ENCODE measurements at places on chromosomes 3 and 15.

- no peak for DNase-seq
Measured at GRCh38 chr3:185914911-185915629, 22.7 kb downstream of the TRA2B start.

DNA sequence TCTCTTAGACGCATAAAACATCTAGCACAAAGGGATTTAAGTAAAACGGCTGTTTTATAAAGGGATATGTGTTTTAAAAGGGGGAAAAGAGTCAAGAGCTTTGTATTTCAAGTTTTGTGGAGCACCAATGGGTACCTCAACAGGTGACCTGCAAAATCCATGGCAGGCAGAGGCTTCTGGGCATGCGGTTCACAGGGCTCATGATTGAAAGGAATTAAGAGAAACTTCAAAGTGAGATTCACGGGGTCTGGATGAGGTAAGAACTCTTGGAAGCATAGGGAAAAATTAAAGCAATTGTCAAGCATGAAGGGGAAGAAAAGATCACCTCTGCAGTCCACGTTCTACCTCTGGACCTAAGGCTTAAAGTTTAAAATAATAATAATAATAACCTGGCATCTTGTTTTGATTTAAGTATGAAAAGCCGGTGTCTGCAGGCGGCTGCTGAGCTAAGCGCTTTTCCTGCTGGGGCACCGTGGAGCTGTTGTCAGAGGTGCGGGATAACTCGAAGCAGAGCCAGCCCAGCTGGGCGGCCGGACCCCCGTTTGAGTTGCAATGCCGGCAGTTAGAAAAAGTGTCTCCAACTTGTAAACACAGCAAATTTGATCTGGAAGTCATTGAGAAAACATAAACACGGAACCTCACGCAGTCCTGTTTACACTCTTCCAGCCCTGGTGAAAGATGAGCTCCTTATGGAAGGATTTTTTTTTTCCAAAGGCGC, 40.5 kb downstream of the HES1 start:
- DNase-seq: no peak

DNA sequence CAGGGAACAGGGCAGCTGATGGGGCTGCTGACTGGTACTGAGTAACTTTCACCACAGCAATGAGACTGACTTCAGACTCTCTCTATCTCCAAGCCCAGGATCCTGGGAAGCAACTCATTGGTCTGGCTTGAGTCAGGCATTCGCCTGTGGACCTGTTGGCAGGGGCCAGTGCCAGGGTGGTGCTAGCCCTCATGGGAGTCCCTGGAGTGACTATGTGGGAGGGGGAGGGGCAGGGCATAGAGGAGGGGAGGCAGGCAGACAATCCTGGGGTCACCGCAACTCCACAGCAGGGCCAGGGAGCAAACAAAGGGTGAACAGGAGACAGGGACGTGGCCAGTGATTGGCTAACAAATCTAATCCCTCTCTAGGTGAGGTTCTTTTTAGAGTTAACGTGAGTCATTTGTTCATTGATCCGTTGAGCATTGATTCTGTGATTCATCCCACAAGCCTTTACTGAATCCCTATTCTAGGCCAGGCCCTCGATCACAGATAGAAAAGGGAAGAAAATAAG, 71.8 kb downstream of the CEMIP start:
- no peak for DNase-seq

DNA sequence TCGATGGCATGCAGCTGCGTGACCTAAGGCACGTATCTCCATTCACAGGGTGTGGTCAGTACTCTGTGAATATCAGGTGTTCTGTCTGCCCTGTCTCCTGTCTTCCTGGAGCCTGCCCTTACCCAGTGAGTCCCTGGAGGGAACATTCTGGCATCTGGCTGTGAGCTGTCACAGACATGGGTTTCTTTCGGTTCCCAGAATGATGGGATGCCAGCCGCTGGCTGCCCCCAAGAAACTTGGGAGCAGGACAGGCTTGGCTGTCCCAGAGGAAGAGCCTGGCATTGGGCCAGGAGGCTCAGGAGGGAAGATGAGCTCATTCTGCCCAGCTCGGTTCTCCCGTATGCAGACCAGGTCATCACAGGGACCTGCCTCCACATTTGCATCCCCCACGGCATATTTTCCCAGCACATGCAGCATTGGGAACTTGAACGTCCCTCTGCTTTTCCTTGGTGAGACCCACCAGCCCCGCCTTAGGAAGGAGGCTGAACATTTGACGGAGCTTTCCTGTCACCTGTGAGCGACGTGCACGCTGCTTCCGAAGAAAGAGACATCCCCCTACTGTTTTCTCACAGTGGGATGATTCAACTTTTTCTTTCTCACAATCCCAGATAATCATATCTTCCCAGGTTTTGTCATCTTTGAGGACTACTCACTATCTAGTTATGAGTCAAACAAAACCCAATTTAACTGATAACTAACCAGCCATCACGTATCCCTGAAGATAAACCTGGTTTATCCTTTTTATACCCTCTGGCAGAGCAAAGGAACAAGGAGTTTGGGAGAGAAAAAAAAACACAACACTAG, 22.0 kb upstream of the PGPEP1L start:
- DNase-seq: no peak

DNA sequence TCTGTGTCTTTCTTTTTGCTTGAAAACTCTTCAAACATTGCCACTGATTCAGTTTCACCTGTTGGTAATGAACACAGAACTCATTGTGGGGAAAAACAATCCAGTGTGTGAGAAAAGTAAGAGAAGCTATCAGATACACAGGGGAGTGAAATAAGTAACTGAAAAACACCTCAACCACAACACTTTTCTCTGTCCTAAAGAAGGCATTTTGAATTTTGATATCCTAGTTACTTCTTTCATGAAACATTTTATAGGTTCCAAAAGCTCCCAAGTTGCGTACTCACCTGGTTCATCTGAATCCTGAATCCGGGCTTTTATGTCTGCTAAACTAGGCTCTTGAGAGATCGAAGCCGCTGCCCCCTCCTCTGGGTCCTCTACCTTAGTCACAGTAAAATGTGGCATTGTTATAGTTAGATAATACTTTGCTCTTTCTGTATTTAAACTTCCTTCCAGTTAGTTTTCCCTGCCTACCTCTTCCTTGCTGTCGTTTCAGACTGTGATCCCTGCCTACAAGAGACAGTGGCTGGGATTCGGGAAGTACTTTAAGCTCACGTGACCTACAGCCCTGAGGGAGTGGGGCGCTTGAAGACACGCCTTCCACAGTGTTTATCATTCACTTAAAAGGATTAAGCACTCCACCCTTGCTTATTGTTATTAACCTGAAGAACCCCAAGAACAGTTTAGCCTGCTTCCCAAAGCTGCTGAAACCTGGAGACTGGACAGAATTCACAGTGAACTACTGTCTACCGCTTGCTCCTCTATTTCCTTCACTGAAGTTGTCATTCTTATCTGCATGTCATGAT, 19.1 kb downstream of the SLC12A6 start:
- peak; percentile 18 for DNase-seq

DNA sequence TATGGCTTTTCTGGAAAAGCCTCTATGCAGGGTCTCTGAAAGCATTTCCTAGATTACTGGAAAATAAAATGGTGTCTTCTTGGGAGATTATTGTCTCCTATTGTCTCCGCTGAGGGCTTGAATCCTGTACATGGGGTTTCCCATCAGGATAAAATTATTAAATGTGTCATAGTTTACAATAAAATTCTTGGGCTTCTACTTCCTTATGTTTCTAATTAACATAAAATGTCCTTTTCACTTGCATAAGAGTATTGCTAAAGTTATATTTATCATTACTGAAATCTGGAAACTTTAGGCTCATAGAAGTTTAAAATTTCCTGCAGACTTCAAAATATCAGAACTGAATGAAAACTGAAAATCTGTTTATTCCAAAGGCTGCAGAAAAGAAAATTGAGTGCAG, 595.5 kb upstream of the AGTR1 start:
- no peak for DNase-seq

- DNase-seq: no peak
Measured at GRCh38 chr3:56795829-56796185, 5.9 kb downstream of the ARHGEF3 start.

DNA sequence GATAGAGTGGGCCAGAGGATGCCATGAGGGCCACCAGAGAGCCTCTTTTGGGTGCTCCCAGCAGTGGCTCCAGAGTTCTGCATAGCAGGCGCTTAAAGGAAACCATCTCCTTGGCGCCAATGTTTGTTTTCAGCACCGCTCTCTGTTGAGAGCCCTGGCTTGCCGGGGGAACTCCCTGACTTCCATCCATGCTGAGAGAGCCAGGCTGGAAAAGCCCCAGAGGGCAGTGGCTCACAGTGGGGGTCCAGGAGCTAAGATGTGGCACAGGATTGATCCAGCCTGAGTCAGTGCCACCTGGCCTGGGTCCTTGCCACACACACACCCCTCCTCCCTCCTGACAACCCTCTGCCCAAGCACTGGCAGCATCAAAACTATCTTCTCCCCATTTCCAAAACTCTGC, 50.4 kb upstream of the HACD2 start:
- DNase-seq: peak; percentile 44

DNA sequence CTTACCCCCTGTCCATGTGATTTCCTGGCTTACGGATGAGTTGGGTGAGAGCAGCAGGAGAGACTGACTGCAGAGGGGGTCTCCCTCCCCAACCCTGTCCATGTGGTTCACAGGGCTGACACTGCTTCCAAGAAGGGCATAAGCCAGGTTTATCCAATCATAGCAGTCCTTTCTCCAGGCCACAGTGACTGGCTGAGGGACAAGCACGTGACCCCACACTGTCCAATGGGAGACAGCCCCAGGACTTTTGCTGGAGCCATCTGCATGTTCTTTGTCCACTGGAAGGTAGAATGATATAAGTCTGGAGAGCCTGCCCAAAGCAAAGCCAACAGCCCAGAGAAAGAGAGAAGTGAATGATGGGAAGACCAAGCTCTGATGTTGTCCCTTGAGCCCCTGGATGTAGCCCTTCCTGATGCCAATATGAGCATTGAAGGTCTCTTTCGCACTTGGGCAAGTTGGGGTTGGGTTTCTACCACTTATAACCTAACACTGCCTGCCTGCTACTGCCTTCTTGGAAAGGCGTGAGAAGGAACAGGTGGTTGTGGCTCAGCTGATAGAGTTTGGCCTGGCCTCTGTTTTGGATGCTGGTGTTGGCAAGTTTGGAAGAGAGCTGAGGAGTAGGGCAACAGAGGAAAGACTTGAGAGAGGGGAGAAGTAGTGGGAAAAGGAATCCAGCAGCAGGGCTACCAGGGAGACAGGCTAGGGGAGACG, 41.3 kb upstream of the GRIP2 start:
- no peak for DNase-seq

DNA sequence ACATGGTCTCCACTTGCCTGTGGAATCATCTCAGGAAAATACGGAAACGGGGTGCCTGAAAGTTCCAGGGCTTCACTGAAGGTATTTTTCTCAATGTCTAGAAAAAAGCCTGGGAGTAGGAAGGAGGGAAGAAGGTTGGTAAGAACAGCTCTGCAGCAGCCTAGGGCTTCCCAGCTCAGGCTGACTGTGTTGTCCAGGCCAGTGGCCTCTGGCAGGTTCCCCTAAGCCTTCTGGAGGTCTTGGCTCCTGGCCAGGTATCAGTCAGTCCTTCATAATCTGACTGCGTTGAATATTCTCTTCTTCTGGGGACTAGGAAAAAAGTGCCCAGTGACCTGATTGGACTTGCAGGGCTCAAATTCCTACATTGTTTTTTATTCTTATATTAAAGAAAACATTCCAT, 38.6 kb downstream of the SSR3 start:
- DNase-seq: no peak

GRCh38 chr15:67135494-67135893, 70.1 kb downstream of the SMAD3 start:
- no peak for DNase-seq

- no peak for DNase-seq
Measured at GRCh38 chr3:188936597-188937107, 235.1 kb upstream of the TPRG1 start.

GRCh38 chr15:32767236-32767635, 49.4 kb downstream of the GREM1 start:
- no peak for DNase-seq

DNA sequence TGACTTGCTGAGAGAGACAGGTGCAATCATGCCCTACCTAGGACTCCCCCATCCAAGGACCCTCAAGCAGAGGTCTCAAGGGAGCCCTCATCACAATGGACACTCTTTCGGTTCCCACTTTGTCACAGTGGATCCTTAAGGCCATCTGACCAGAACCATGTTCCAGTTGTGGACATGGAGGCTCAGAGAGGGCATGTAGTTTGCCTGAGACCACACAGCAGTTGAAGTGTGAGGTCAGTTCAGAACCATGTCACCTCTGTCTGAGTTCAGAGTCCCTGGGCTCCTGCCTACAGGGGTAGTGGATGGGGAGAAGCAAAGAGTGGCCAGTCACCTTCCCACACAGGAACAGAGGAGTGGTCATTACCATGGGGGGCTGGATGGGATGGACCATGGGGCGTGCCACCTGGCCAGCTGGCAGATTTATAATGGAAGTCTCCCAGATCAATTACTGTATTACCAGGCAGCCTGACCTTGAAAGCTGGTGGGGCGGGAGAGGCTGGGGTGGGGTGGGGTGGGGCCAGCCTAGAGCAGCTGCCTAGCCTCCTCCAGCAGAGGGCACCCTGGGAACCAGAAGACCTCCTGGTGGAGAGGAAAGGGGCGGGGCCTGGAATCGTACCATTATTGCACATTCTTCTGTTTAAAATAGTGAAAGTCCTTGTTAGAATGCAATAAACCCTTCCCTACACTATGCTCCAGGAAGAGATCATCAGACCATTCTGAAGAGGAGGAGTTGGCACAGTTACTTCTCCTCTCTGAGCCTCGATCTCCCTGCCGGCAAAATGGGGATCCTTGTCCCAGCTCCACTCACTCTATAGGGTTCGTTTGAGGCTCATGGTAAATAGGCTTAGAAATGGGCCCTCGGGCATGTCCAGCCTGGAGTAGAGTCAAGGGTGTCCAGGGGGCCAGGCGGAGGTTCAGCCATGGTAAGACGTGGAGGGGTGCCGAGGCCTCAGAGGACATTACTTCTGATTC, 26.9 kb upstream of the LINGO1 start:
- peak; percentile 53 for DNase-seq

- peak; percentile 49 for DNase-seq
Measured at GRCh38 chr15:70507772-70508371, 255.5 kb downstream of the UACA start.

GRCh38 chr3:160801386-160802118, 45.5 kb downstream of the PPM1L start:
- no peak for DNase-seq

DNA sequence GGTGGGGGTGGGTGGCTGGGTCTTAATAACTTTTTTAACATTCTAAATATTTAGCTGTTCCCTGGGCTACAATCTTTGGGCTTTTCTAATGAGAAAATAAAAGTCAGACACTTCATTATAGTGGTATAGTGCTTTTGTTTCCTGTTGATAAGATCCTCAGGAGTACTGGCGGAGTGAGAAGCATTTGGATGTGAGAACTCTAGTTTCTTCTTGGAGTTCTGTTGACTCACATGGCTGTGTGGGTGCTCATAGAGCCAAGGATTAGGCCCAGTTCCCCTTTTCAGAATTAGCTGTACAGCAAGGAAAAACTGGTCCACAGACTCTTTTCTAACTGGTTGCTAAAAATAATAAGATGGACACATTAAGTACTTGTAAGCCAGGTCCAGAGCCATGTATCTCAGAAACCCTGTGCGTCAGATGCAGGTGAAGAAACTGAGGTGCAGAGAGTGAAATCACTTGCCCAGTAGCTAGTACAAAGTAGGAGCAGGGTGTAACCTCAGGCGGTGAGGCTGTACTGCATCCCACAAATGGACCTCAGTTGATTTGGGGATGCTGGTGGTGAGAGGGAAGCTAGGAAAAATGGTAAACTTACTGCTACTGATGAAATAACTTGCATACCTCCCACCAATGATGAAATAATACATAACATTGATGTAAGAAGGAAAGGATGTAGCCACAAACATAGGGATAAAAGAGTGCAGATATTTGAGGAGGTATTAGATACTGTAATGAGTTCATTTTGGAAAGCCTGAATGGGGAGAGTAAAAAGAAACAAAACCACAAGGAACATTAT, 2.3 kb downstream of the ITPR1 start:
- DNase-seq: no peak
